ENCODE measurements at places on chromosomes 3 and 15. TPM values are rescaled to one million over a fixed set of nuclear protein-coding genes. Genes with fewer than 3 reads are reported as not detected.

MON1A gene
- 0.73 TPM for total RNA-seq

LRRC2 gene
- total RNA-seq: 0.10 TPM

CAMP gene
- total RNA-seq: not detected

NPAP1 gene
- not detected for total RNA-seq

CLEC3B gene
- total RNA-seq: 0.21 TPM

THOC7 gene
- 29.1 TPM for total RNA-seq

GABRR3 gene
- total RNA-seq: under 0.01 TPM

ARIH2 gene
- total RNA-seq: 120 TPM

ACAN gene
- total RNA-seq: under 0.01 TPM

CCDC54 gene
- not detected for total RNA-seq

SNTN gene
- not detected for total RNA-seq

WDR93 gene
- not detected for total RNA-seq

PTPRG gene
- 0.42 TPM for total RNA-seq

PRTG gene
- total RNA-seq: under 0.01 TPM

MUC20 gene
- total RNA-seq: 0.84 TPM

TMEM44 gene
- 0.21 TPM for total RNA-seq

ARNT2 gene
- total RNA-seq: not detected

NIT2 gene
- 14.8 TPM for total RNA-seq

KLHL40 gene
- not detected for total RNA-seq
